Activated naive CD4-positive, alpha-beta T cell treated with anti-CD3 and anti-CD28 coated beads, Interleukin-2, amount 50 U/mL, for 72 hours (primary cell): ENCODE measurements at places on chromosomes 12 and 14.
A peak's percentile ranks its signal among the peaks of the same experiment; 100 is the strongest.

DNA sequence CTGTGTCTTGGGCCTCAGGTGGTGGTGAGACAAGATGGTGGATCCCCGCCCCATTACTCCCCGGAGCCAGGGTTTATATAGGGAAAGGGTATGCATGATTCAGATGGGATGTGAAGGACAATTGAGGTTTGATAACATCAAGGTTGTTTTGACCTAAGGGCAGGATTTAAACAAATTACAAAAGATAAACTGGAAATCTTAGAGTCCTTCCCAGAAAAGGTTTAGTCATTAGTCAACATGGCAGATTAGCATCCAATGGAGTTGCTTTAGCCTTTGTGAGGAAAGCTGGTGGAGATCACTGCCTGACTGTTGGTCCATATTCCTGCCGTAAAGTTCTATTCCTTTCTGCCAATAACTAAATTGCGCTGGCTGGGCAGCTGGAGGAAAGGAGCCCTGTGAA lies 15.6 kb upstream of the FRMD6 start:
- DNase-seq = no peak

DNA sequence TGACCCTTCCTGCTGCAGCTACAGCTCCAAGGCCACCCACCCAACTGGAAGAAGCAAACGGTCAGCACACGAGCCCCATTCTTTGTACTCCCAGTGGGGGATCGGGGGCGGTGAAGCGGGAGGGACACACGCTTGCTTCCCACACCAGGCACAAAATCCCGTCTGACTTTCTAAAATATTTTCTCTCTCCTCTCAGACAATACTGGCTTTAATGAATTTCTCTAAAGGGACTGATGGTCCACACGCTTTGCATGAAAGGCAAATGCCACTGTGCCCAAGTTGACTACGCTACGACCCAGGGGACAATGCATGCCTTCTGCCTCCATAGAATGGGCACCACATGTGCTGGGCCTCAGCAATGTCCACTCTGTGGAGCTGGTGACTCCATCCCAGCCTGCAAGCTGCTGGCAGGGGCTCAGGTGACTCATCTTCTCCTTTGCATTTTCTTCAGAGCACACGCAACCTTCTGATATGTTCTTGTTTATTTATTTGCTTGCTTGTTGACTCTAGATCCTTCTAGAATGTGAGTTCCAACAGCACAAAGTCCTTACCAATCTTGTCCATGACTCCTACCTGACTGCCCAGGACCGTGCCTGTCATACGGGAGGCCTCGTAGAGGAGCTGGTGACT lies 15.6 kb downstream of the SYNE3 start:
- no peak for DNase-seq

- DNase-seq = no peak
These were observed 75.6 kb upstream of the FRMD6 start for GRCh38 chr14:51576117-51576430.

GRCh38 chr12:57175428-57176138 lies 28.2 kb upstream of the LRP1-AS start:
- peak; percentile 74 for DNase-seq

DNA sequence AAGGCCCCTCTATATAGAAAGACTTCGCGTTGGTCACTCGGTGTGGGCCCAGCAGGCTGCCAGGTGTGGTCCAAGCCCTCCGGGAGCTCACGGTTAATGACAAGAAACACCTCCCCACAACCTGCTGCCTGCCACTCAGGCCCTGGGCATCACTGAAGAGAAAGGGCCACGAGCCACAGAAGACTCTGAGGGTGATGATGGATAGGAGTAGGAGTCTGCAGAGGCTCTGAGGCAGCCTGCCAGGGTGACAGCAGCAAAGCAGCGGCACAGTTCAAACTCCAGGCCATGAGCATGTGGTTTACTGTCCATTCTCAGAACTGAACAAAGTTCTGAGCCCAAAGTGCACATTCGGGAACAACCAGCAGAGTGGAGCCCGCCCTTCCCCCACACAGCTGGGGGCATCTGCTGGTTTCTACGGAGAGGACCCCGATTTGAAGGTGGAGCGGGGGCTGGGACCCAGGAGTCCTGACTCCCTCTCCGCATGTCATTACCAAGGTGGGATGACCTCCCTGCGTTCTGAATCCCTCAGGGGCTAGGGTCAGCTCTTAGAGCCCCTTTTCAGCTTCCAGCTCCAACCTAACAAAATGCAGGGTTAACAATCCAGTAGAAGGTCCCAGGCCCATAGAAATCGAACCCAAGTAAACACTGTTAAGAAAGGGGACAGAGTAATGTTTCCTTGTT lies 65.8 kb downstream of the VWF start:
- no peak for DNase-seq

- DNase-seq = no peak
These were observed 154.9 kb upstream of the PZP start for GRCh38 chr12:9363145-9363544.

- no peak for DNase-seq
These were observed 27.1 kb downstream of the ALDH1L2 start for GRCh38 chr12:105057174-105057573.

- no peak for DNase-seq
These were observed 5.5 kb downstream of the NKX2-1 start for GRCh38 chr14:36514278-36515104.

- no peak for DNase-seq
These were observed 86.6 kb downstream of the NINJ2 start for GRCh38 chr12:576615-577110.

DNA sequence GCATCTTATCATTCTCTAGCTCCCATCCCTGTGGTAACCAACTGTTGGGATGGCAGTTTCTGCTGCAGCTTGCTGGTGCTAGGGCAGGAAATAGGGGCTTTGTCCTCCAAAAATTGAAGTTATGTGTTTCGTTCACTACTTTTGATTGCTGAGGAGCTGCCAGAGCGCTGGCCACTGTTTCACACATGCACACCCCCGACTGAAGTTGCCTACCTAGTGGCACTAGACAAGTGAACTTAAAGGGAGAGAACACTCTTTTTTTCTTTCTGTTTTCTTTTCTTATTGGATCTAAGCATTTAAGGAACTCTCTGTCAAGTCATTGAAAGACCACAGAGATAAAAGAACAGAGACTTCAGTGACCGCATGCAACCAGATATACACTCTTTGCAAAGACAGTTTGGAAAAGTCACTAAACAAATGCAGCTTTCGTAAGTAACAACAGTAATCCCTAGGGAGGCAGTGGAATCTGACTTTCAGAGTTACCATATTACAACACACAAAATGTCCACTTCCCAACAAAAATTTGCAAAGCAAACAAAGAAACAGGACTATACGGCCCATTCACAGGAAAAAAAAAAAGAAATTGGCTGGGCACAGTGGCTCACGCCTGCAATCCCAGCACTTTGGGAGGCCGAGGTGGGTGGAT lies 12.0 kb downstream of the TFCP2 start:
- DNase-seq = no peak

DNA sequence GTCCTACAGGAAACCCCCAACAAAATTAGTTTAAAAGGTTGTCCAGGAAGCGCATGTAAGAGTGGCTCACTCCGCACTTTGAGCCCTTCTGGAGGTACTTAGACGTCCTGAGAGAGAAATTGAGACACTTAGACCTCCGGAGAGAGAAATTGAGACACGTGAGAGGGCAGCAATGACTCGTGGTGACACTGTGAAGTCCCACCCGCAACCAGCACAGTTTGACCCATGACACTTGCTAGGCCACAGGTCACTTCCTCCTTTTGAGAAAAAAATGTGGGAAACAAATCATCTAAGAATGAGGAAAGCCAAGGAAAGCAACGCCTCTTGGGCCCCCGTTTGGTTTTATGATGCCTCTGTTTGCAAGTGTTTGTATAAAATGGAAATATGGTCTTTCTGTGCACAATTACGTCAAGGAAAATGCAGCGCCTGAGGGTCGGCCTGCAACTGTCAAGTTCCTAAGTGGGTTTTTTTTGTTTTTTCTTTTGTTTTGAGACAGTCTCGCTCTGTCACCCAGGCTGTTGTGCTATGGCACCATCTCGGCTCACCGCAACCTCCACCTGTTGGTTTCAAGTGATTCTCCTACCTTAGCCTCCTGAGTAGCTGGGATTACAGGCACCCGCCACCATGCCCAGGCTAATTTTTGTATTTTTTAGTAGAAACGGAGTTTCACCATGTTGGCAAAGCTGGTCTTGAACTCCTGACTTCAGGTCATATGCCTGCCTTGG lies 13.6 kb upstream of the CDCA4 start:
- DNase-seq = no peak

DNA sequence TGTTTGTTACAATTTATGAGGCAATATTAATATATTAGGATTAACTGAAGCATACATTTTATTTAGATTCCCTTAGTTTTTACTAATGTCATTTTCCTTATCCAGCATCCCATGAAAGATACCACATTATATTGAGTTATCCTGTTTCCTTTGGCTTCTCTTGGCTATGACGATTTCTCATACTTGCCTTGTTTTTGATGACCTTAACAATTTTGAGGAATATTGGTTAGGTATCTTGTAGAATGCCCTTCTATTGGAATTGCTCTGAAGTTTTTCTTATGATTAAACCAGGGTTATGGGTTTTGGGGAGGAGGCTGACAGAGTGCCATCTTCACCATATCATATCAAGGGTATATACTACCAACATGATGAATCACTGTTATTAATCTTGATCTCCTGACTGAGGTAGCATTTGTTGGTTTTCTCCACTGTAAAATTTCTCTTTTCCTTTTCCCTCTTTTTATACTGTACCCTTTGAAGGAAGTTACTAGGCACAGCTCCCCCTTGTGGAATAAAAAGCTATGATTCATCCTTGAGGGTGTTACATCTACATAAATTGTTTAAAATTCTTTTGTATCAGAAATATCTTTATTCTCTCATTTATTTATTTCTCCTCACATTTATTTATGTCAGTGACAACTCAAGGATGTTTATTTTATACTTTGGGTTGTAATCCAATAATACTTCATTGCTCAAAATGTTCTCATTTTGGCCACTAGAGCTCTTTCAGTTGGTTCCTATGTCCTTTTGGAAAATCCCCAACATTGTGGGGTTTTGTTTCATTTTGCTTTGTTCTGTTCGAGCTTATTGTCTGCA lies 239.0 kb downstream of the SLC16A7 start:
- no peak for DNase-seq

GRCh38 chr12:57196439-57196838 lies 20.2 kb upstream of the NXPH4 start:
- no peak for DNase-seq

DNA sequence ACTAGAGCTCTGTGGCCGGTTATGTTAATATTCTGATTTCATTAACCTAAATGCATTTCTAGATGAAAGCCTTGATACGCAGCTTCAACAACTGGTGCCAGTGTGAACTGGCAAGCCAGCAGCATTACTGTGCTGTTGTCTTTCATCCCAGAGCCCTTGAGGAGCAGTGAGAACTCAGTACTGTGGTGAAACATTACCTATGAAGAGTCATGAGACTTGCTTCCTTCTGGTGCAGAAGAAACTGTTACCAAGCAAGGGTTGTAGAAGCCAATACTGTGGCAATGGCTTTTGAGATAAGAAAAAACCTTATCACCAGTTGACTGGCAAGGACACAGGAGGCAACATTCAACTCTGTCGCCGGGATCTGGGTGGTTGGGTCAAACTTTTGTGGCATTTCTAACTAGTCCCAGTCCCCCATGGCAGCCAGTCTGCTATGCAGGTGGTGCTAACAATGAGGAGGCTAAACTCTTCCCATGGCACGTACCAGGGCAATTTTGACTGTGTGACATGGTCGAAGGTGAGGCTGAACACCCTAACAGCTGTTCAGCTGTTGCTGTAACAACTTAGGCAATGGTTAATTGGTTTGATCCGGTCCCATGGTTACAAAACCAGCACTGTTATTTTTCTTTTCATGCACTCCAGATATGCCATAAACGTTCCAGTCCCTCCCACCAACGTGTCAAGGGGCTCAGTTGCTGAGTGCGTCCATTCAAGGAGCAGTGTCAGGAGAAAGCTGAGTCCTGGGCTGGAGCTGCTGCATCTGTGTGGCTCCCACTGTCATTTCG lies 12.6 kb upstream of the LGALS3 start:
- DNase-seq = no peak

DNA sequence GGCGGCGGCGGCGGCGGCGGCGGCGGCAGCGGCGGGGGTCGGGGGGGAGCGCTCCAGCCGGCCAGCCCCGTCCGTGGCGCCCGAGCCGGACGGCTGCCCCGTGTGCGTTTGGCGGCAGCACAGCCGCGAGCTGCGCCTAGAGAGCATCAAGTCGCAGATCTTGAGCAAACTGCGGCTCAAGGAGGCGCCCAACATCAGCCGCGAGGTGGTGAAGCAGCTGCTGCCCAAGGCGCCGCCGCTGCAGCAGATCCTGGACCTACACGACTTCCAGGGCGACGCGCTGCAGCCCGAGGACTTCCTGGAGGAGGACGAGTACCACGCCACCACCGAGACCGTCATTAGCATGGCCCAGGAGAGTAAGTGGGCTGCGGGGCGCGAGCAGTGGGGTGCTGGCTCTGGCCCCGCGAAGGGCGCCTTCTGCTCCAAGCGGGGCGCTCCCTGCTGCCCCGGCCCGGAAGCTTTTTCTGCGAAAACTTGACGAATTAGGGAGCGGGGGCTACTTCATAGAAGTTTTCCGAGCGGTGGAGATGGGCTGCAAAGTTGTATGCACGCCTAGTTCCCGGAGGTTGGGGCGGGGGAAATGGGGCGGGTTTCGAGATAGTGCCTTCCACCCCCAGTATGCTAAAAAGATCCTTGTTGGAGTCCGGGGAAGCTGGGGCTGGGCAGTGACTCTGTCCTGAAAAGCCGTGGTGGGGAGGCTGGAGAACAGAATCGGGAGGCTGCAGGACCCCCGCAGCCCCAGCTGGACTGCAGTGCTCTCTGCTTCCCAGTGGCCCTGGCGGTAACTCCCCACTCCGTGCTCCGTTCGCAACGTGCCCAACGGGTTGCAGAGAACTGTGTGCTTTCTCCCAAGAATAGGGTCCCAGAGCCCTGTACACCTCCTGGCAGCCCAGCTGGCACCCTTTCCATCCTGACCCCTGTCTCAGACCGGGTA lies 751 bp downstream of the GDF11 start:
- no peak for DNase-seq

GRCh38 chr12:106315523-106315922 lies 13.0 kb downstream of the TCP11L2 start:
- no peak for DNase-seq

DNA sequence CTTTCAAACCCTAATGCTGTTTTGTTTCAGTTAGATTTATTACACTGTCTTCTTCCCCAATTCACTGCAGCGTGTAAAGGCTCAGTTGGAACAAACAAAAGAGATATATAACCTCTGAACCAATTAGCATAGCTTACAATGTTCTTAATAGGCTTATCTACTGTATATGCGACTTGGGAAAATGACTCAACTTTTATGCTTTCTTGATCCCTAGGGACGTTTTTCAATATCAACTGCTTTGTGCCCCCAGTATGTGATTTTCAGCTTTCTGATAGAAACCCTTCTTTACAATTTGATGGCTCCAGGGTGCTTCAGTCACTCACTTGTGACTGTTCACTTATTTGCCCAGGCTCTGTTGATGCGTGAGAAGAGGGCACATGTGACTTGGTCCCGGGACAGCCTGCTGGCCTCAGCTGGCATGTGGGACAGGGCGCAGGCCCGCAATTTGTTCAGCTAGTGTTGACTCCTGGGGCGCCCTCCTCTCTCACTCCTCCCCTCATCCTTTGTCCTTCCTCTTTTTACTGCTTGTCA lies 107.1 kb downstream of the TMTC2 start:
- no peak for DNase-seq

DNA sequence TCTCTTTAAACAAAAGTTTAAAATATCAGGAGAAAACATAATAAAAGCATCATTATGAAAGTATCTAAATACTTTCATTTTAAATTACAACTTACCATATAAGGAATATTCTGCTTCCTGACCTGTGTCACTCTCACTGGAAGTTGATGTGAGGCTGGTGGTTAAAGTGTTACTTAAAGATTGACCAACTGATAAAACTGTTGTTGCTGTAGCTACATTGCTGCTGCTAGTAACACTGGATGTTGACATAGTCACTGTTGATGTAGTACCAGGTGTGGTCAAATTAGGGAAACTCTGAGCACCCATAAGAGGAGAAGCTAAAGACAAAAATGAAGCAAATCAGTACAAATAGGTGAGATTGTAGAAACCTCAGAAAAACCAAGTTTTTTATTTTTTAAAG lies 79.9 kb downstream of the HECTD1 start:
- no peak for DNase-seq
